ENCODE measurements at places on chromosomes 1 and 21. TPM values are rescaled to one million over a fixed set of nuclear protein-coding genes. Genes with fewer than 3 reads are reported as not detected.

The TFF1 gene
- not detected for total RNA-seq

- no peak for DNase-seq
Measured at GRCh38 chr1:192225703-192226102, 67.4 kb downstream of the RGS18 start.

The TRPM2 gene
- total RNA-seq = 1.0 TPM

The LIN28A gene
- not detected for total RNA-seq

The CYYR1 gene
- 15.4 TPM for total RNA-seq

DNA sequence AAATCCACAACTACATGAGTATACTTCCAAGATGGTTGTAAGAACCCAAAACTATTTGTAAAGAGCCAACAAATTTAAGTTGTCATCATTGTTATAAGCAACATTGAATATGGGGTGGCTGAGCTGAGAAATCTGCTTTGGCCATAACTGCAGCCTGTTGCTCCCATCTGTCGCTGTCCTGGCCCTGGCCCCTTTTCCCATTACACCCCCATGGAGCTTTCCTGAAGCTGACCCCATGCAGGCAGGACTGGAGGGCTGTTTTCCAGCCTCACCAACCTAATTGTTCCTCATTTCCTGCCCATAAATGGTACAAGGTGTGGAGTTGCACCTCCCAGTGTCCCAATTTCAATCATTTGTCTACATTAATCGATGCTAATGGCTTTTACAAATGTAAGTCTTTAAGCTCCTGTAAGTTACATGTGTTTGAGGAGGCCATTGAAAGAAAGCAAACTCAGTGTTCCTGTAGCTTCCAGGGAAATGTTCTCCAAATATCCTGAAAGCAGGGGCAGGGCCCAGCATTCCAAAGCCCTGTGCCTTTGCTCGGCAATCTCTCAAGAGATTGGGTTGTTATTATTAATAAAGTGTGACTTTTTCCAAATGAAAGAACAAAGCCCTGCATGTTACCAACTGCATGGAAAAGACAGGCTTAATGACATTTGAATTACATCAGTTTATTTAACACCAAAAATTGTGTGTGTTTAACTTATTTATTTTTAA lies 545.9 kb downstream of the PLPP3 start:
- DNase-seq = no peak

DNA sequence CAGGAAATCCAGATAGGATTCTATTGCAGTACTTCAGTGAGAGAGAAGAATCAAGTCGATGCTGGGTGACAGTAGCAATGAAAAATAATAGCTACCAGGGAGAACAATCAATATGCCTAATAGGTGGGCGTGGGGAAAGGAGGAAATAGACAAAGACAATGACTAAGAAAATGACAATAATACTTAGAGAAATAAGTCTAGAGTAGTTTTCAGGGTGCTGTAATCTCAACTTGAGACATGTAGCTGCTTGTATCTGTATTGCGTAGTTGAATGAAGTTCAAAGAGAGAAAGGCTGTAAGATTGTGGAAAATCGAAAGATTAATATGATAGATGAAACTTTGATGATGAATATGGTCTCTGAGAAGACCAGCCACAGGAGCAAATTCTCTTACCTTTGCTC lies 2.6 kb downstream of the STXBP3 start:
- DNase-seq = no peak

- peak; percentile 57 for DNase-seq
Measured at GRCh38 chr1:165383067-165383466, 26.6 kb upstream of the LMX1A start.

DNA sequence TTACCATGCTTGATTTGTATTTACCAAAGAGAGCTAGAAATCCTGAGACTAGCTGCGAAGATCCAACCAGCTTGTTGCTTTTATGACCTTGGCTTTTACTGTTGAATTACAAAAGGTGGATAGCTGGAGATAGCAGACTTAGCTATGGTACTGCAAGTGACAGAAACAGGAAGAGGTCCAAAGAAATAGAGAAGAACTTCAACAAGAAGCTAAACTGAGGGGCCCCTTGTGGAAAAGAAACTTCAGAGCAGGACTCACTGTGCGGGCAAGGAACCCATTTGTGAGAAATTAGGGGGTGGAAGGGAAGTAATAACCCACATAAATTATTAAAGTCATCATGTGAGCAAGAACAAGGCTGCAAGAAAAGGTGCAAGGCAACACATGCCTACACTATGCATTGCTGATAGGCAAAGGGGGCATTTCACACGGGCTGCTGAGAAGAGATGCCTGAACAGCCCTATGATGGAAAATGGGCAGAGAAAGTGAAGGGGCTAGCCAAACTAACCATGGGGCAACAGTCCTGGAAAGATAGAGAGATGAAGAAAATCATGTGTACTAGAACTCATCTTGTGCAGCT lies 116.6 kb upstream of the PRDX6 start:
- no peak for DNase-seq

DNA sequence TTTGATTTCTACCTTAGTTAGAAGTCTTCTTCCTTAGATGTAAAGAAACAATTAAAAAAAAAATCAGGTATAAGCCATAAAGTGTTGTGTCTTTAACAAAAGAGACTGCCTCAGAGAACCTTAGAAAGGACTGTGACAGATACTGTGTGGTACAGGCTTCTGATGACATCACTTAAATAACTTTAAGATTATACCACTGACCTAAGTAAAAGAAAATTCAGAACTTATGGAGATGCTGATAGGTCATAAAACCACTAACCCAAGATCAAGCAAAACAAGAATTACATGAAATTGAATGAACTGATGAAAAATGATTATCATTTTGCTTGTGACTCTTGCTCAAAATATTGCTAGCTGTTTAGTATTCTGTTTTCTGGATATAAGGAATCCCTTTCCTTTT lies 220.8 kb downstream of the NRIP1 start:
- no peak for DNase-seq

GRCh38 chr1:85707990-85708828 lies at the start of gene ZNHIT6:
Gene ZNHIT6 (minus strand): TSS chr1:85708433. CDS start chr1:85708284, 149 bp downstream.
- DNase-seq = peak; percentile 95

The NPHS2 gene
- total RNA-seq = not detected

The TDRD10 gene
- total RNA-seq = 4.1 TPM

DNA sequence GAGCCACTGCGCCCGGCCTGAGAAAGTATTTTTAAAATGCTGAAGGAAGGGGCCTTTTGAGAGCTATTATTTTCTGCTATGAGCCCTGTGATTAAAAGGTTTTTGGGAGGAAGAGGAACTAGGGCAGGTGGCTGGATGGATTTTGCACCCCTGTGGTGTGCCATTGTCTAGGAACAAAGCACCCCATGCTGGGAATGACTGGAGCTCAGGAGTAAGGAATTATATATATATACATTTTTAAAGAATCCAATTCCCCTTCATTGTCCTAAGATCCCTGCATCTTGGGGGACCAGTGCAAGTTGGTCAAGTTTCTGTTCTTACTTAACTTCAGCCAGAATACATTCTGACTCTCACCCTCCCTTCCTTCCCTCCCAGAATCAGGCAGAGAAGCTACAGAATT lies 91.6 kb downstream of the ZNF648 start:
- DNase-seq = no peak

DNA sequence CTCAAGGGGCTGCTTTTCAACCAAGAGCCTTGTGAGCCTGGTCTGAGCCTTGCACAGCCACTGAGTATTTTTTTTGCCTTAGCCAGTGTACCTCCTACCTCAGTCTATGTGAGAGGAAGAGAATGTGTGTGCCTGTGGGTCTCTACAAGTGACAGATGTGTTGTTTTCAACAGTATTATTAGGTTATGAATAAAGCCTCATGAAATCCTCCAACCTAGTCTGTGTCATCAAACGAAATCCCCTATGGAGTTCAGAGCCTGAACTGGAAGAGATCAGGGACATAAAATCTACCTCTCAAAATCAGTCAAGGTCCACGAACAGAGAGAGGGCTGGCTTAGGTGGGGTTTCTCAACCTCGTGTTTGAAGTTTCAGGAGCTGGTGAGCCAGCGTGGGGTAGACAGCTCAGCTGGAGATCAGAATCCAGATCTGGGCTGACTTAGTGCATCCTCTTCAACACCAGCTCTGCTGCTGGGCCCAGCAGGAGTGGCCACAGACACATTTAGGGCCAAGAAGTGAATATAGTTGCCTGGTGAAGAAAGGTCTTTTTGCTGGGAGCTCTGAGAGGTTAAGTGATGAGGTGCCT lies 8.2 kb downstream of the XKR8 start:
- DNase-seq = no peak

The EDN2 gene
- 0.56 TPM for total RNA-seq

DNA sequence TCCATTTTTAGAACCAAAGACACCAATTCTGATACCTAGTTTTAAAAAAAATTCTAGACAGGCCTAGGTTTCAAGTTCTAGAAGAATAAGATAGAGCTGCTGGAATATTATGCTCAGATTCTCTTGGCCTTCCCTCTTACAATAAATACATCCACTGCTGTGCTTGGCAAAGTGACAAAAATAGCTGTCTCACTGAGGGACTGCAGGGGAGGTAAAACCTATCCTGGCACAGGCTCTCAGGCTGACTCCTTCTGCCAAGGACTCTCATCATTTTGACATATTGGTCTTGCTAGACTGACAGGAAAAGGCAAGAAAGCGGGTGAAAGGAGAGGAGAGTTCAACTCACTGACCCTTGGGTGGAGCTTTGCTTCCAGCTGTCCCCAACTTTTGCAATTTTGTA lies 197.0 kb upstream of the LHX8 start:
- DNase-seq = no peak

DNA sequence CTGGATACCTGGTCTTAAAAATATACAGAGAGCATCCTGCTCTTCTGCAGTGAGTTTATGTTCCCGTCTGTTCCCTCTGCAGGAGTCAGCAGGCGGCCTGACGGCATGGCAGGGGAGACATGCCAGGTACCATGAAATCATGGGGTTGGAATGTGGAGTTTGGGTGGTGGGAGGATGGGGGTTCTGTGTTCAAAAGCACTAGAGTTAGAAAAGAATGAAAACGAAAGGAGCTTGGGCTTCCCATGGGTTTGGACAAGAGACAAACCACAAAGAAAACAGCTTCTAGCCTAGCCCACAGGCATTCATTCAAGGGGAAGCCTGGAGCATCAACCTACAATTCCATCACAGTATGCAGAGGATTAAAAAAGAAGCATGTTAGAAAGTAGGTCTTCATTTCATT lies 59.9 kb downstream of the WARS2 start:
- no peak for DNase-seq

The NR1I3 gene
- total RNA-seq = not detected

The ADAMTS5 gene
- 2.1 TPM for total RNA-seq

- DNase-seq = peak; percentile 94
Measured at GRCh38 chr1:155070721-155071569, 7.4 kb downstream of the EFNA4 start.

GRCh38 chr1:223508796-223509195 lies 115.6 kb downstream of the CCDC185 start:
- DNase-seq = no peak

The SIPA1L2 gene
- 90.2 TPM for total RNA-seq

The OLFML3 gene
- 31.1 TPM for total RNA-seq
